Activated T-helper 9 cell treated with anti-CD3 and anti-CD28 coated beads, Interleukin-2, amount 50 U/mL, for 16 hours (primary cell): ENCODE measurements at places on chromosomes 5 and 9.

GRCh38 chr5:98205691-98206461 is 567.6 kb upstream of the RGMB start:
- no peak for DNase-seq

DNA sequence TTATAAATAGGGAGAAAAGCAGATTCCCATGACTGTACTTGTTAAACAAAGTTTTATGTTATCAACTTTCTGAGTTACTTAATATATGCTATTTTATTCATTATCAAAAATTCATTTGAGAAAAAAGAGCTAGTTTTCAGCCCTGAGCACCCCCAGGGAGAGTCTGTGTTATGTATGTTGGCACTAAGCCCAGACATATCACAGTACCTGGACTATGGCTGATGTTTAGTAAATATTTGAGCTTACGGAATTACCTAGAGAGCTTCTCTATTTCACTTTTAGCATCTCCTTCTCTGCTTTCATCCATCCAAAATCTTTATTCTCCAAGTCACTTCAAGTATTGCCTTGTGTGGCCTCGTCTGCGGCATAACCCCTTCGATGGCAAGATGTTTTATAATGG is 225.9 kb upstream of the PCSK5 start:
- no peak for DNase-seq

DNA sequence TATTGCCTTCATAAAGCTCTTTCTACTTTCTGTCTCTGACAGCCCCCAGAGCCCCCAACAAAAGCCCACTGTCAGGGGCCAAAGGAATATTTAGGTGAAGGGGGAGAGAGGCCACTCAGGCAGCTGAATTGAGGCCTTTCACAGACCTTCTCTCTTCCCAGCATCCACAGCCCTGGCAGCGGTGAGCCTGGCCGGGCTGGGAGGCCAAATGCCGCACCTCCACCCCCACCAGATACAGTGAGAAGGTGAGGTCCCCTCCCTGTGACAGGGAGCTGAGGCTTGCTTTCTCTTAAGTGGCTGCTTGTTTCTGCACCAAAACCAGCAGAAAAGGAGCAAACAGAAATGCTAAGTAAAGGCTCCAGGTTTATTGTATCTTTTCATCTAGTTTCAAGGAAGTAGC is 168.1 kb downstream of the ROR2 start:
- no peak for DNase-seq

DNA sequence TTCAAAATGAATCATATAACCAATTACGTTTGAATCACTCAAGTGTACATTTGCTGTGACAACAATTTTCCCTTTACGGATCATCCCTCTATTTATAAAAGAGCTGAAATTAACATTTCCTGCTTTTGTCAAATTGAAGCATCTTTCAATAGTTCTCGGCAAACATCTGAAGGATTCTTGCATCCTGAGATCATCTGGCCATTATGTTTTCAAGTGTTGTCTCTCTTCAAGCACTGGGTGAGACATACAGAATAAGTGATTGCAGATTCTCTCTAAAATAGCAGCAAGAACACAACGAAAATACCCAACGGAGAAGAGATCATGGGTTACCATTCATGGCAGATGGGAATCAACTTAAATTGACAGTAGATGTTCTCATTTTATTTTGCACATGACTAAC is 283.4 kb upstream of the GRAMD2B start:
- no peak for DNase-seq

DNA sequence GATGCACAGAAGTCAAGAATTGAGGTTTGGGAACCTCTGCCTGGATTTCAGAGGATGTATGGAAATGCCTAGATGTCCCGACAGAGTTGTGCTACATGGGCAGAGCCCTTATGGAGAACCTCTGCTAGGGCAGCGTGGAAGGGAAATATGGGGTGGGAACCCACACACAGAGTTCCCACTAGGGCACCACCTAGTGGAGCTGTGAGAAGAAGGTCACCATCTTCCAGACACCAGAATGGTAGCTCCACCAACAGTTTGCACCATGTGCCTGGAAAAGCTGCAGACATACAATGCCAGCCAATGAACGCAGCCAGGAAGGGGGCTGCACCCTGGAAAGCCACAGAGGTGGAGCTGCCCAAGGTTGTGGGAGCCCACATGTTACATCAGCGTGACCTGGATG is 104.5 kb downstream of the STK32A start:
- DNase-seq: no peak

DNA sequence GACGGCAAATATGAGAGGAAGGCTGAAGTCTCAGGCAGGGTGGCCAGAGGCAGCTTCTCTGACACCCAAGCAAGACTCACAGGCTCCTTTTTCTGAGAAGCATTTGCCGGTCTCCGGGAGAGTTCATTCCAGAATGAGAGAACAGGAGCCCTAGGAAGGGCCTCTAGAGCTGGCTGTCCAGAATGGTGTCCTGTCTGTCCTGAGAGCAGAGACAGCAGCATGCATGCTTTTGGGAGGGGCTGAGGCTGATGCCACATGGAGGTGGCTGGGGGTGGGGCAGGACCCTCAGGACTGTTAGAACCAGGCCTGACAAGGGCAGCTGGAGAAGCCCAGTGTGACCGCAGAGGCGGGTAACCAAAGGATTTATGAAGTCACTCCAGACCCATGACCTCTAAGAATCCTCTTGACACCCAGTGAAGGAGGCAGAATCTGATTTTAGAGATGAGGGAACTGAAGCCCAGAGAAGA is 60.0 kb downstream of the SHB start:
- DNase-seq: no peak

- DNase-seq: no peak
These were observed 30.9 kb upstream of the IRX4 start for GRCh38 chr5:1913578-1913977.

GRCh38 chr5:115450741-115451140 is 93.8 kb downstream of the FEM1C start:
- DNase-seq: no peak

- DNase-seq: no peak
These were observed 239.3 kb upstream of the GRIN3A start for GRCh38 chr9:101977614-101978210.

GRCh38 chr5:74556631-74557595 is 83.6 kb downstream of the ENC1 start:
- DNase-seq: no peak
